Tongue (tissue), 3 donors: ENCODE measurements at places on chromosomes 11 and 22.

- DNase-seq = no peak
Measured at GRCh38 chr11:101348786-101349185, 219.2 kb upstream of the PGR start.

- DNase-seq = peak; percentile 39
Measured at GRCh38 chr22:42078469-42079318, 806 bp upstream of the SMDT1 start.

- DNase-seq = no peak
Measured at GRCh38 chr11:105612771-105613170, 2.9 kb downstream of the GRIA4 start.

DNA sequence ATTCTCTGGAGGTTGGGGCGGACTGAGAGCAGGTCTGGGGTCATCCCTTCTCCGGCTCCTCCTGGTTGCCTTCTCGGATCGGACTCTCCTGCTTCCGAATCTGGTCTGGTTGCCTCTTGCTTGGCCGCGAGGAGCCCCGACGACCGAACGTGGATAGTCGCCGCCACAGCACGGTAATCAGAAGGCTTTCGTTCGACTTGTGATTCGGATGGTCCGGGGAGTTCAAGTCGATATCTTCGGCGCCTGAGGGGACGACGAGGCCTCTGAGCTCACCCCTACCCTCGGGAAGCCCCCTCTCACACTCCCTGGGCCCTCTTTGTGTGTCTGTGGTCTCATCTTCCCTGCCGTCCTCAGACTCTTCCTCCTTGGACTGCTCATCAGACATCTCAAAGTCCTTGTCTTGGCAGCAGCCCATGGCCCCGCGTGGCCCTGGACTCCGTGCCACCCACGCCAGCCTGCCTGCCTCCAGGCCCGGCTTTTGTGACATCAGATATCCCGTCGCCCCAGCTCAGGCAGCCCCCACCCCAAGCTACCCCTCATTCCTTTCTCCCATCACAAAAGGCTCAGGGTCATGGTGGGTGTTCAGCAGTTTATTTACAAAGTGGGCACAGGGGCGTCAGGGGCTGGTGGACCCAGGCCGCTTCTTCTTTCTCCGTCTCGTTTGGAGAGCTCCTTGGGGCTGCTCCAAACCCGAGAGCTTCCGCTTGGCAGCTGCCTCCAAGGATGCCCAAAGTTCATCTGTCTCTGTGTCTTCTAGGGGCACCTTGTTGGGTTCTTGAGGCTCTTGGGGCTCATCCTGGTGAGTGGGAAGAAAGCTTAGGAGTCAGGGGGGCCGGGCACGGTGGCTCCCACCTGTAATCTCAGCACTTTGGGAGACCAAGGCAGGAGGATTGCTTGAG, at the start of gene TEX54:
TEX54 (minus strand) TSS at position 506 of the 899 bp plus-strand sequence.
- DNase-seq = no peak

GRCh38 chr22:24873226-24873625, 67.2 kb downstream of the SGSM1 start:
- no peak for DNase-seq

DNA sequence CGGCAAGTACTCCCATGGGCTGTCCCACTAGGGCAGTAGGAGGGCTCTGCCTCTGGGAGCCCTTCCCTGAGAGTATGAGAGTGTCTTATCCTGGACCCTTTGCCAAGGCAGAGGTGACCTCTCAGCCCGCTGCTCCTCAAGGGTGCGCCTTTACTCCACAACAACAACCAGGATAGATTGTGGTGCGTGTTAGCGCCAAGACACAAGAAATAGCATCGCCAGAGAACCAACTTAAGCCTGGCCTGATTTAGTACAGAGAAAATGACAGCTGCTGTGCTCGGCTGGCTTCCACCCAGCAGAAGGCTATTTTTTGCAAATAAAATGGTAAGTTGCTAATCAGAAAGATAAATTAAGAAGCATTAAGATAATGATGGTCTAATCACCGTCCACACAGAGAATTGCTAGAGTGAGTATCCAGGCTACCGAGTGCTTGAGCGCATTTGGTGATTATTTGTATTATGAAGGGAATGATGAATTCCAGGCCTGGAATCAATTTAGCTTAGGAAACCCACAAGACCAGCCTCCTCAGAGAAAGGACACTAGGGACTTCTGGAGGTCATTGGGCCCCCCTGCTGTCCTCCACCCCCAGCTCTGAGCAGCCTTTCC, 119.8 kb downstream of the PKNOX2 start:
- peak; percentile 73 for DNase-seq

GRCh38 chr22:26806445-26807175, 149.2 kb downstream of the MIAT start:
- DNase-seq = peak; percentile 61

DNA sequence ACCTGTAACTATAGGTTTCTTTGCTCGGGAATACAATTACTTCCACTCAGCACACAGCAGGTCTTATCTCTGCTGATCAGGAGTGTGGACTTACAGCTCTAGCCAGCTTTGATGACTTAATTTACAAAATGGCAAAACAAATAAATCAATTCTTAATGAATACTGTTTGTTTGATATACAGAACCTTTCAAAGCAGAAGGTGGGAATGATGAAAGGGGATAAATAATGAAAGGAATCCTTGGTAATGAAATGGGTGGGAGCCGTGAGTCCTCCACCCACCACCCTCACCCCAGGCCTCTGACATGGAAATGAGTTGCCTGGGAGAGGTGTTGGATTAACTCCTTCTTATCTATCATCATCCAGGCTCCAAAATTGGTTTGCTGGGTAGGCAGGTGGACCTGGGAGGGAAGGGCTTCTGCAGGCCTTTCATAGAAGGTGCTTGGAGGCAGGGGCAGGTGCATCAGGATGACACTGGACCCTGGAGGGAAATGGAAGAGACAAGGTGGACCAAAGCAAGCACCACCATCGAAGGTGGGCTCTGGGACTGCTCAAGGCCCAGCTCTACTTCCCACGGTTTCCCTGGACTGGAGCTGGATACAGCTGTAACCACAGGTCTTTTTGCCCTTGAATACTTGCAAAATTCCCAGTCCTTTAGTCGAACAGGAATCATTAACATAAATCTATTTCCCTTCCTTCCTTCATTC, 23.0 kb downstream of the POU2AF1 start:
- DNase-seq = no peak

GRCh38 chr11:63745304-63746170, 23.0 kb downstream of the ZFTA start:
- peak; percentile 20 for DNase-seq

DNA sequence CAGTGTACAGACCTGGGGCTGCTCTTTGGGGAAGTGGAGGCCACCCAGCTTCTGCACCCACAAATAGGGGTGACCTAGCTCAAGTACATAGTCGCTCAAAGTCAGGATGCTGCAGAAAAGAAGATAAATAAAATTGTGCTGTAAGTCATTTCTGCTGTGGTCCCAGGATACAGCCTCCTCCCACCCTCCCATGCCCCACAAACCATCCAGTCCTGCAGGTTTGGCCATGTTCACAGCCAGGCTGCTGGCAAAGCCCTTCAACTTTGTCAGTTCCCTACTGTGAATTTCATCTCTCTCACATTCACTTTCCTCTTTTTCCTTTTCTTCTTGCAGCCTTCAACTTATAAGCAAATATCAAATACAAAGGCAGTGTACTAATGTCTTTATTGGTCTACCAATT, 33.6 kb downstream of the THOC5 start:
- DNase-seq = no peak

GRCh38 chr22:50068096-50068495, 10.0 kb upstream of the TTLL8 start:
- no peak for DNase-seq

DNA sequence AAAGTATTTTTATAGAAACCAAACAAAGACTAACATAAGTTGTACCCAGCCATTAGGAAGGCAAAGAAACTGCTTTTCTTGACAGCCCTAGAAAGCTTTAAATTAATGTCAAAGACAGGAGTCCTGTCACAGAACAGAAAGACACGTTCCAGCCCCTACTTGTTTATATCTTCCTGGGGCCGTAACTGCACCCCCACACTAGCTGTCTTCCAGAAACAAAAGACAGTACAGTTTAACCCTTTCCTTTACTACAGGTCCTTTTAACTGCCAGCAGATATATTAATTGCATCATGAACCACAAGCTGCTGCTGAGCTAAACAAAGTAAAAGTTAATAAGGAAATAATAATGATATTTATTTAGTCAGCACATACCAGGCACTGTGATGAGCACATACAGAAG, 20.3 kb upstream of the CFAP300 start:
- peak; percentile 17 for DNase-seq

DNA sequence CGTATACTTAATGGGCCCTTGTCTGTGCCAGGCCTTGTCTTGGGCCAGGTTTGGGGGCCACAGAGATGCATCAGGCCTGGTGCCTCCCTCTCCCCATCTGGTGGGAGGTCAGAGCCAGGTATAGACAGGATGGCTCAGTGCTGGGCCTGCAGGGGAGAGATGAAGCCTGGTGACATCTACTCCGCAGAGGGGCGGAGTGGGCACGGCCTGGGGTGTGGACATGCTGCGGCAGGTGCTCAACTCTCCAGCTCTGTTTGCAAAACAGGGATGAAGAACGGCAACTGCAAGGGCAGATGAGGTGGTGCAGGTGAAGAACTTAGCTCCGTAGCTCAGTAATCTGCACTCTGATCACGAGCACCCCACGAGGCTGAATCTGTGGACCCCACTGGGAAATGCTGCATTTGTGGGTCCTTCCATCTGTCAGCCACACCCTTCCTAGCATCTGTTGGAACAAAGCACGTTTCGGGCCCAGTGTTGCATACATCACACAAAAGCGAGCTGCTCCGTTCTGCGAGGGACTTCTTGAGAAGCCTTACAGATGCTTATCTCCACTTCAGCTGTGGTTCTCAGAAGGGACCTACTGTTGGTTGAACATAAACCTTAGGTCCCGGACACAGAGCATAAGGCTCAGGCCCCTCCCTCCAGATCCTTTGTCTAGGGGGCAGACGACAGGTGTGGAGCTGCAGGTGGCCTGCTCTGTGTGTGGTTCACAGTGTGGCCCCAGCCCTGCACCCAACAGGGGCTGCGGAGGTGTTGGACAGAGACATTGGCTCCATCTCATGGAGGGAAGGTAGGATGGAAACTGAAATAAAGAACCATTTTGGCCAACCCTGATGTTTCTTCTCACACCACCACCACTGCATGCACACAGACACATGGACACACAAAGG, 78.3 kb downstream of the LRRC32 start:
- no peak for DNase-seq
